ENCODE measurements at places on chromosomes 16 and 17.

GRCh38 chr16:54240271-54241129 is 46.1 kb downstream of the IRX3 start:
- no peak for DNase-seq

DNA sequence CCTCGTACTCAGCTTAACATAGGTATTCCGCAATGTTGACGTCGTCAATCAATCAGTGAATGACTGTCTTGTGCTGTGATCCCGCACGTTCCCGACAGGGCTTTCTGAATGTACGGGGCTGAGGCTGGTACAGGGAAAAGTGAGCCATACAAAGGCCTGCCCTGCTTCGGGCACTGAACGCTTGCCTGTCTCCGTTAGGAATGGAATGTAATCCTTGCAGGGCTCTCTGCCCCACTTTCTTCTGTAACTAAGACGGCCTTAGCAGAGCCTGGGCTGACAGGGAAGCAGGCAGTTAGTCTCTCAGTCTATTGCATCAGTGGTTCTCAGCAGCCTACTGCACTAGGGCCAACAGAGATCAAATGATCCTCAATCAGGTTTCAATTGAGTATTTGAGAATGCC is 16.2 kb upstream of the MYH3 start:
- no peak for DNase-seq

DNA sequence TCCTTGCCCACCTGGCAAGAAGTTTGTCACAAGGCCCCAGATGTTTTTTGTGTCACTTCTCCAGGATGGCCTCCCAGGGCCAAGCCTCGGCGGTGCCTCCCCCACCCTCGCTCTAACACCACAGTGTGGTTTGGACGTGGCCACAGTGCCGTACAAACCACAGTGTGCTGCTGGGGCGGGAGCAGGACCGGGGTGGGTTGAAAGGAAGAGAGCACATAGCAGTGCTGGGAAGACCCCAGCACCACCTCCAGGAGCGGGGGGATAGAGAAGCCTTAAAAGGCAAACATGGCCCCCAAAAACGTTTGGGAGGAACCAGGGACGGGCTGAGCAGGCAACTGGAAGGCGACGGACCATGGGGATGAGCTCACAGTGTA is 5.0 kb upstream of the BCL6B start:
- no peak for DNase-seq

GRCh38 chr17:67557052-67557845 is 160.5 kb upstream of the NOL11 start:
- no peak for DNase-seq

GRCh38 chr17:16288860-16289571 is 64.3 kb downstream of the CENPV start:
- DNase-seq: no peak

DNA sequence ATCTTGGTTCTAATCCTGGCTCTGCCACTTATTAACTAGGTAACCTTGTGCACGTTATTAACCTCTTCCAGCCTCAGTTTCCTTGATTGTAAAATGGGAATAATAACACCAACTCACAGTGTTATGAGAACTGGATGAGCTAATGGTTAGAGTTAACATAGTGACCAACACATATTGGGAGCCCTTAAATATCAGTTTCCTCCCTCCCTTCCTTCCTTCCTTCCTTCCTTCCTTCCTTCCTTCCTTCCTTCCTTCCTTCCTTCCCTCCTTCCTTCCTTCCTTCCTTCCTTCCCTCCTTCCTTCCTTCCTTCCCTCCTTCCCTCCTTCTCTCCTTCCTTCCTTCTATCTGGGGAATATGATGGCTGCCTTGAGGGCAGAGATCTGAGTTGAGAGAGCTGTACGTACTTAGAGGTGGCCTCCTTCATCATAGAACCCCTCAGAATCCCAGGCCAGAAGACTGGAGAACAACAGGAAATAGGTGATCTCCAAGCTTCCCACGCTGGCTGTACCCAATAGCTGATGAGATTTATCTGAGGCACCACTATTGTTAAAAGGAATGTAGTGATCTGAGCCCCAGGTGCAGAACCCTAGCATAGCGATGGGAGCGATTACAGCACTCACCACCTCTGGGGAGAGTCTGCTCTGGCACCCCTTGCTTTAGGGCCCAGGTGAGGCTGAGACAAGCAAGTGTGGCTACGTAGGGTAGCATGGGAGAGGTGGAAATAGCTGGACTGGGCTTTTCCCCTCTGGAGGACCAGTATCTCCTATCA is 26.2 kb downstream of the CCR7 start:
- DNase-seq: no peak

Data from NCI-H1105 (cell line).